T-helper 17 cell (primary cell): ENCODE measurements at places on chromosomes 1 and 21. TPM values are rescaled to one million over a fixed set of nuclear protein-coding genes. Genes with fewer than 3 reads are reported as not detected.
A peak's percentile ranks its signal among the peaks of the same experiment; 100 is the strongest.

HES2 gene
- not detected for total RNA-seq

- no peaks in the 10 kb centered on the region for H3K27me3 ChIP-seq
- no peak overlapping the region for H3K4me3 ChIP-seq
- no peaks in the 10 kb centered on the region for H3K36me3 ChIP-seq
- no peak for DNase-seq
- no peak overlapping the region for H3K27ac ChIP-seq
Observed at GRCh38 chr21:16794950-16795349, 717.9 kb upstream of the CXADR start.

UTS2 gene
- 1.0 TPM for total RNA-seq

TRNP1 gene
- total RNA-seq: not detected

DNA sequence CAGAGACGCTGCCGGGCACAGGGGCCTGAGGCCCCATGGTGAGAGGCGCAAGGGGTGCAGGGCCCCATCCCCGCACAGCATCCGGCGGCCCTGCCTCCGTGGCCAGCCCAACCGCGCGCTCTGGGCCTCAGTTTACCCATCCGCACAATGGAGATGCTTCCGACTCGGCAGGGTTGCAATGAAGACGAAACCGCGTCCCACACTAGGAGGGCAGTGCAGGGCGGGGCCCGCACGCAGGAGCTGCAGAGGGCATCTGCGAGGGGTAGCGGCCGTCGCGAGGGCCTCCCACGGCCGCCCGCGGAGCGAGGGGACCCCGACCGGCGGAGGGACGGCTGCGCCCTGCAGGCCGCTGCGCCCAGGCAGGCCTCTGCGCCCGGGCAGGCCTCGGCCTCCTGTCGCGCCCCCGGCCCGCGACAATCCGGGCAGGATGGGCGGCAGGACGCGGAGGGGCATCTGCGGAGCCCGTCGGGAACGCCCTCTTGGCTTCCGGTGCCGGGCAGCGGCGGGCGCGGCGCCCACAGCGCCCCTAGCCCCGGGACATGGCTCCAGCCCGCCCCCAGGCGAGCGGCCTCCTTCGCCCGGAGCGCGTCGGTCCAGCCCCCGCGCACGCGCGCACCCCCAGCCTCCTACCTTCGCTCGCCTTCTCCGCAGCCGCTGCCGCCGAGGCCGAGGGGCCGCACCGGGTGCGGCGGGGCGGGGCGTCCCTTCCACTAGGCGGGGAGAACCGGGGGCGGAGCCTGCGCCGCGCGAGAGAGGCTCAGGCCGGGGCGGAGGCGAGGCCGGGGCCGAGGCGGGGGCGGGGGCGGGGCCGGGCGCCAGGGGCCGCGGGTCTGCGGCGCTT is 15.3 kb downstream of the RNU1-1 start:
- H3K4me1 ChIP-seq: peaks cover 18% of the 10 kb centered on the region
- no peaks in the 10 kb centered on the region for H3K36me3 ChIP-seq
- DNase-seq: peak; percentile 76
- peak overlapping the region; percentile 92 for H3K4me3 ChIP-seq

DNA sequence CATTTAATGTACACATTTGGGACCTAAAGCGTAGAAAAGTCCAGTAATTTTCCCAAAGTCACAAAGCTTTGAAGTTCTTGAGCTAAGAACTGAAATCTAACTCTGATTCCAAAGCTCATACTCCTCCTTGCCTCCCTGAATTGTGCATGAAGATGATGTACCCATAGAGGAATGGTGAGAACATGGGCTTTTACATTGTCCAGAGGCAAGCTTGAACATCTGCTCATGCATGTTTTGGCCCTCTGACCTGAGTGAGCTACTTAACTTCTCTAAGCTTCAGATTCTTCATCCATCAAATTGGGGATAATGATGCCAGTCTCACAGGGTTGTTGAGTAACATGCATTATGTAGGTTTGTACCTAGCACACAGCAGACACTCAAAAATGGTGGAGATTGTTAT is 258.4 kb upstream of the HOOK1 start:
- DNase-seq: no peak
- no peaks in the 10 kb centered on the region for H3K27me3 ChIP-seq
- no peaks in the 10 kb centered on the region for H3K4me1 ChIP-seq
- H3K4me3 ChIP-seq: no peak overlapping the region
- H3K27ac ChIP-seq: no peak overlapping the region
- no peaks in the 10 kb centered on the region for H3K36me3 ChIP-seq

DNA sequence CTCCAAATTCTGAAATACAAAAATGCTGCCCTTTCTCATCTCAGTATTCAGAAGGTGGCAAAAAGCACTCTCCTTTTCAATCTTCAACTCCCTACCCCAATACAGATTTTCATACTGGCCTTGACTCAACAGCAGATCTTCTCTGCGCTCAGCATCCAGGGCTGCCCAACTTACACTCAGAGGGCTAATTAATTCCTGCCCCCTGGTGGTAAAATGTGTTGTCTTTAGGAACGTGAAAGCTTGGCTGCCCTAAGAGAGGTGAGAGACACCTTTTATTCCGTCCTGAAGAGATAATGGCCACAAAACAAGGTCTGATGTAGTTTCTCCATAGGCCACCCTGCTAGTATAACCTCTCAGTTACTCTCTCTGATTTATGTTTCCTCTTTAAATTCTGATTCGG is 25.0 kb downstream of the KRTAP24-1 start:
- DNase-seq: no peak
- H3K27me3 ChIP-seq: no peaks in the 10 kb centered on the region
- no peaks in the 10 kb centered on the region for H3K4me1 ChIP-seq
- H3K4me3 ChIP-seq: no peak overlapping the region
- H3K36me3 ChIP-seq: no peaks in the 10 kb centered on the region

DNA sequence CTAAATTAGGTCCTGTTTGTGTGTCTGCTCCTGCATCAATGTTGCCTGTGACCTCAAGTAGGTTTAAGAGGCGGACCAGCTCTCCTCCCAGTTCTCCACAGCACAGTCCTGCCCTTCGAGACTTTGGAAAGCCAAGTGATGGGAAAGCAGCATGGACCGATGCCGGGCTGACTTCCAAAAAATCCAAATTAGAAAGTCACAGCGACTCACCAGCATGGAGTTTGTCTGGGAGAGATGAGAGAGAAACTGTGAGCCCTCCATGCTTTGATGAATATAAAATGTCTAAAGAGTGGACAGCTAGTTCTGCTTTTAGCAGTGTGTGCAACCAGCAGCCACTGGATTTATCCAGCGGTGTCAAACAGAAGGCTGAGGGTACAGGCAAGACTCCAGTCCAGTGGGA is 79.9 kb downstream of the PRDM2 start:
- peaks cover 8% of the 10 kb centered on the region for H3K36me3 ChIP-seq
- H3K27me3 ChIP-seq: no peaks in the 10 kb centered on the region
- no peak overlapping the region for H3K4me3 ChIP-seq
- no peak for DNase-seq
- H3K27ac ChIP-seq: peak overlapping the region; percentile 92

CIART gene
- 3.6 TPM for total RNA-seq

NMNAT2 gene
- not detected for total RNA-seq

GRCh38 chr1:198015309-198015708 is 98.1 kb downstream of the LHX9 start:
- no peak overlapping the region for H3K4me3 ChIP-seq
- DNase-seq: no peak
- H3K36me3 ChIP-seq: no peaks in the 10 kb centered on the region
- no peak overlapping the region for H3K27ac ChIP-seq
- no peaks in the 10 kb centered on the region for H3K4me1 ChIP-seq
- no peaks in the 10 kb centered on the region for H3K27me3 ChIP-seq

DNA sequence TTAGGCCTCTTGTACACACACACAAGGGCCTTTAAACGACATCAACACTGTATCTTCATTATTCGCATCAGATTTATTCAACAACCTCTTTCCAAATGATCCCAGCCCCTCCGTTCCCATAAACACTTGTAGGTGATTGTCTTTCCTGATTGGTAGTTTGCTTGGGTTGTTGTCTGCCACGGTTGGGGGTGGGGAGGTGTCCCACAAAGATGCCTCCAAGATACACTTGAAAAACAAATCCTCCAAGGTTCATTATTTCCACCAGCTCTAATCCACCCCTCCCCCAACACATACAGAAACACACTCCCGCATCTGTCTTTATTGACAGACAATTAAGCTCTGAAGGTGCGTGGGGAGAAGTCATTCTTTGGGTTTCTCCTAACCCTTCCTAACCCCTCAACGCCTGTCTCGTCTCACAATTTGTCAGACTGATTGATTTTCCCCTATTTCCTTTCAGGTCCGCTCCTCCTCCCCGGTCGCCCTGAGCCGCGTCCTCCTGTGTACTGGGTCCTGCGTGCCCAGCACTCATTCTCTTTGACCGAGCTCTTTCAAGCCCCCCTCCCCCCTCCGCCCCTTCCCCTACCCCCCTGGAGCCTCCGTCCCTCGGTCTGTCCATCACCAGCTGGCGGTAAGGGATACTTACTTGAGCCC is 1.4 kb downstream of the WDR26 start:
- H3K27me3 ChIP-seq: no peaks in the 10 kb centered on the region
- peak overlapping the region; percentile 97 for H3K27ac ChIP-seq
- H3K4me3 ChIP-seq: peak overlapping the region; percentile 97
- peaks cover 46% of the 10 kb centered on the region for H3K4me1 ChIP-seq
